ENCODE measurements at places on chromosomes 5 and 9.

GRCh38 chr5:84382363-84383295 is 2.1 kb downstream of the EDIL3 start:
- DNase-seq: peak; percentile 78

DNA sequence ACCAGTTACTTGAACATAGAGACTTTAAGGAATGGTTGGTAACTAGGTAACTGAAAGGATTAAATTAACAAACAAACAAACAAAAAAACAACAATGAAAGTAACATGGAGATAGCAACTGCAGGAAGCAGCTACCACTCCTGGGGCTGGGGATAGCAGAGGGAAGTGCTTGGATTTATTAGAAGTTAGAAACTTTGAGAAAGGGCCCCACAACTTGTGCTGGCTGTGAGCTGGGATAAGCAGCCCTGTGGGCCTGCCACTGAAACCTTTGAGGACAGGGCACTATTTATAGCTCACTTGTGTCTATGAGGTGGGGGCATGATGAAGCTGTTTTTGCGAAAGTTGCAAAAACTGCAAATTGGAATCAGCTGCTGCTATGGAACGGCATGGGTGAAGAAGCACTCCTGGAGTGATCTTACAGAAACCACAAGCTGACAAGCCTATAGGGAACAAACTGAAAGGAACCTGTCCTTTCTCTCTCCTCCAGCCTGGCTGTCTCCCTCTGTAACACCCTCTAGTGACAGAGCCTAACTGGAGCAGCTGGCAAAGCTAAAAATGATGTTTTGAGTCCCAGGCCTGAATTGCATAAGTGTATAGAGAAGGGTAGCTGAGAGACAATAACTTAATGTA is 91.4 kb upstream of the RANBP6 start:
- DNase-seq: peak; percentile 32

DNA sequence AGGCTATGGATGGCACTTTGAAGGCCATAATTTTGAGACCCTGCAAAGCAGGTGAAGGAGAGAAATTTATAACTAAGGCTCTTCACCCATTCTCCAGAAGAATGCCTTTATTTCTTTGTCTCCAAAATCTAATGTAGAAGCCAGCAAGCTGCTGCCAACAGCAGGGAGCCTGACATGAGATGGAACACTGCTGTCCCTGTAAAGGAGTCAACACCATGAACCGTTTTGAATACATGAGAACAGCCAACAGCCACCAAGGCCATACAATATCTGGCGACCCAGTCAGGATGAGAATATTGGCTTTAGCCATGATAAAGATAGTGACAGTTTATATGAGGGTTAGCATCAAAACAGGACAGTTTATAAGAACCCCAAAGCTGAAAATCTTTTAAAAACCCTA is 121.2 kb upstream of the LIFR start:
- no peak for DNase-seq

DNA sequence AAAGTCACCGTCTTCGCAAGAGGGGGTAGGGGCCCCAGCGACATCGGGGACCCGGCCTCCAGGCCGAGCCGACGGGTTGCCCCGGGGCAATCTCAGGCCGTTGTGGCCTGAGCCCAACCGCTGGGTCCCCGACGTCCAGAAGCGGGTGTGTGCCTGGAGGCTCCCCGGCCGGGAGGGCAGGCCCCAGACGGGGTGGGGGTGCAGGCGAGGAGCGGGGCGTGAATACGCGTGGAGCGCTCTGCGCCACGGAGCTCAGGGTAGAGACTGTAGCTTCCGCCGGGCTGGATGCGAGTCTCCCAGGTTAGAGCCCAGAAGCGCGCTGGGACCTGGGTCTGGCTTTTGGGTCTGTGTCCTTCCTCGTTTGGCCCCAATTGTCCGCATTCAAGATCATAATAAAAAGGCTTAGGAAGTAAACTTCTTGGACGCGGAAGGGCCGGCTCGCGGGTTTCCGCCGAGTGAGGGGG is 3.5 kb downstream of the BARX1 start:
- DNase-seq: no peak

GRCh38 chr9:130918826-130919558 is 20.1 kb downstream of the FIBCD1 start:
- DNase-seq: no peak

DNA sequence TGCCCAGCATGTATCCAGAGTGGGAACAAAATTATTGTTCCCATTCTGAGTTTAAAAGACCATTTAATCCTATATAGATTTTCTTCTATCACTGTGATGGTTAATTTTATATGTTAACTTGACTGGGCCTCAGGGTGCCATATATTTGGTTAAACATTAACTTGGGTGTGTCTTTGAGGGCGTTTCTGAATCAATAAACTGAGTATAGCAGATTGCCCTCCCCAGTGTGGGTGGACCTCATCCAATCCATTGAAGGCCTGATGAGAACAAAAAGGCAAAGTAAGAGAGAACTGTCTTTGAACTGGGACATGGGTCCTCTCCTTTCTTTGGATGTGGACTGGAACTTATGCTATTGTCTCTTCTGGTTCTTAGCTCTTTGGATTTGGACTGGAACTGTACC is 17.3 kb downstream of the RIOK2 start:
- peak; percentile 19 for DNase-seq

DNA sequence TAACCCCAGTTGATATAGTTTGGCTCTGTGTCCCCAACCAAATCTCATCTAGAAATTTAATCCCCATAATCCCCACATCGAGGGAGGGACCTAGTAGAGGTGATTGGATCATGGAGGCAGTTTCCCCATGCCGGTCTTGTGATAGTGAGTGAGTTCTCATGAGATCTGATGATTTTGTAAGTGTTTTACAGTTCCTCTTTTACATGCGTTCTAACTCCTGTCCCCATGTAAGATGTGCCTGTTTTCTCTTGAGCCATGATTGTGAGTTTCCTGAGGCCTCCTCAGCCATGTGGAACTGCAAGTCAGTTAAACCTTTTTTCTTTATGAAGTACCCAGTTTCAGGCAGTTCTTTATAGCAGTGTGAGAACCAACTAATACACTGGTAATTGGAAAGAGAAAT is 73.6 kb downstream of the CDH12 start:
- DNase-seq: no peak
